ENCODE measurements at places on chromosomes 3 and 15.

DNA sequence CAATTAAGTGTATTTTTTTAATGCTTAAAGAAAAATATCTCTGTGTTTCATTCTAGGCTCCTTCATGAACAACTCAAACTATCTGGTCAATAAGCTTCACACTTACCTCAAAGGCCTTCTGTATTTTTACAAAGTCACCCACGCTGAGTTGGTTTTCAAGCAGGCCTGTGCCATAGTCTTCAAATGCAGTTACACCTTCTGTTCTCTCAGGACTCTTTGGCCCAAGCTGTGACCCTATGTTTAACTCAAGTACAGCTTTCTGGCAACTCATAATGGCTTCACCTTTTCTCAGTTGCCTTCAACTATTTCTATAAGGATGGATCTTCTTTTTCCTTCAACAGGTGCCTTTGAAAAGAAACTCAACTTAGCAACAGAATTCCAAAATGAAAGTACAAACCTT is 587 bp downstream of the WDR49 start:
- DNase-seq = no peak

DNA sequence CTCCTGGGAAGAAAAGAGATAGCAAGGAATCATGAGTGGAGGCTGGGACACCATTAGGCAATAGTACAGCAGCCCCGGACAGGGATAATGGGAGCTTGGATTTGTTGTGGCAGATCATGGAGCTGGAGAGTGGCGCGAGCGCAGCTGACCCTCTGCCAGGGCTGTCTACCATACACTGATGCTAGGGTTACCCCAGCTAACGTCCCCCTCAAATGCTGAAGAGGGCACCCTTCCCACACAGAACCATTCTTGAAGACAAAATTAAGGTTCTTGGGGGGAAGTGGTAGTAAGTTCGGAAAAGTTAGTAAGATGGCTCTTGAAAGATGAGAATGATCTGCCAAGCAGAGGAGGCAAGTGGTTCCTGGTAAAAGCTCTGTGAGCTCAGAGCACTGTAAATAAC is 61.1 kb downstream of the ST3GAL6 start:
- no peak for DNase-seq

DNA sequence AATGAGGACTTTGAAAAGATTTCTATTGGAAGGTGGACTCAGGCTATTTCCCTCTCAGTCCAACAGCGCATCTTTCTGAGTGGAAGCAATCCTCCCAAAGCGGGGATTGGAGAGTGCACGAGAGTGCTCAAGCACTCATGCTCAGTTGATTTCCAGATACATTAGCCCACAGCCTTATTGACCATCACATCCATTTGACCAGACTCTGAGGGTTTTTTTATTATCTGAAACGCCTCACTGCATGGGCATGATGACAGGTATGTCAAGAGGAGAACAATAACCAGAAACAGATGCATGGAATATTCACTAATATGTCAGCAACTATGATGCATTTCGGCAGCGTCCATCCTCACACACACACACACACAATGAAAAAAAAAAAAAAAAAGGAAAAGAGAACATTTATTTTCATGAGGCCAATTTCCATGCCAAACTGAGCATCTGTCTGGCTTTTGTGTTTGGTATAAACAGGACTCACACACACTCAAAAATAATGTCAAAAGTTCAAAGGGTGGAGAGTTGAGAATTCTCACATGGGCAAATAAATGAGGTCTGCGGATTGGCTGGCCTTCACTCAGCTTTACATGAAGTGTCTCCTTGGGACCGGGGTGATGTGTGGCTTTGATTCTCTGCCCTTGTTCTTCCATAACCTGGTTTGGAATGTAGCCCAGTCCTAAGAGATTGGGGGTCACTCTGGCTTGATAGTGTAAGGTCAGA is 371.6 kb downstream of the MCTP2 start:
- DNase-seq = no peak

- DNase-seq = peak; percentile 0
These were observed 55.4 kb downstream of the PSMD6 start for GRCh38 chr3:63967675-63968611.

DNA sequence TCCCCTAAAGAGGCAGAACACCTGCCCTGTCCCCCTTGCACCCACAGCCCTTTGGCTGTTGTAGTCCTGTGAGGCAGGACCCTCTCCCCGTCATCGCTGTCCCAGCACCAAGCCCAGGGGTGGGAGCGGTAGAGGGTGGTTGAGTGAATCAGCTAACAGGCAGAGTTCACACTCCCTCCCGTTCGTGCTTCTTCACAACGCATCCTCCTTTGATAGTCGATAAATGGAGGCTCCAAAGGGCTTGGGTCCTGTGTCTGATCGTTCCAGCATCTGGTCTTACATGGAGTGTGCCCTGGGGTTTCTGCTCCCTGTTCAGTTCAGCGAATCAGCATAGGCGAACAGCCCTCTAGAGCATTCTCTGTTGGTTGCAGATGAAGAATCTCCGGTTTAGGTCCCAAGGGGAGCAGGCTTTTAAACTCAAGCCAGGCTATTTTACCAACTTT is 820 bp upstream of the HMCES start:
- no peak for DNase-seq

DNA sequence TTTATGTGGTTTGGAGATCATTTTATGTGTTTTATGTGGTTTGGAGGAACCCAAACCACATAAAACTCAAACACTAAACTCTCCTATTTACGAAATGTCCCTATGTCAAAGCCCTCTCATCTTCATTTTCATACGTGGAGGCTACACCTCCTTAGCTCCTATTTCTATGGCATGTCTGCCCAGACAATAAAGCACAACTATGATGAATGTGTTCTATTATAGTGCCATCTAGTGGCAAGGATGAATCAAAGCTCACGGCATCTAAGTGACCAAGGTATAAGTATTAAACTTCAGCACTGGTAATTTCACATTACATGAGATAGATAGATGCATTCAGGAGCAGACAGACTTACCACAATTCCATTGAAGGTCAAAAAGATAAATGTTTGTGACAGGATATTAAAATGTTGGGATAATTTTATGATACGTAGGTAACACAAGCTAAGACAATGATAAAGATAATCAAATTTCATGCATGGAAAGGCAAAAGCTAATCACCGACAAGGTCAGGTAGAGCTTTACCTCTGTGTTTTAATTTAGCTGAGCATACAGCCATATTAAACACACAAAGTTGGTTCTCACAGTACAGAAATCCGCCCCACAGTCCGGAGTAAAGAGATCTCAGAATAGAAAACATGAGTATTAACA is 130.6 kb upstream of the FHIT start:
- DNase-seq = no peak

DNA sequence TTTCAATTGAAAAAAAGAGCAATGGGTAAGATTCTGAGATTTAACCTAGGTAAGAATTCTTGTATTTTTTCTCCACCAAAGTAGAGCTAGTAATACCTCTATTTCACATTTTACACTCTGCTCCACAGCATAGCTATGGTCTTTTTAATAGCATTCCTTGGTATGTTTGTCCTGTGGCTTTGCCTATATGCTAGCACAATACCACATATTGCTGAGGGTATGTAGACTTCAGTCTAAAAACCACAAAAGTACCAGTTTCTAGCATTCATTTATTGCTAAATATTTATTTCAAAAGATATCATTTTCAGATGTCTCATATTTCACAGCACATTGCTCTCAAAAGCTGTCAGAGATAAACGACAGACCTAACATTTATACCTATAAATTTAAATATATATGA is 18.2 kb upstream of the EOGT start:
- no peak for DNase-seq

- no peak for DNase-seq
These were observed 219.2 kb upstream of the P2RY1 start for GRCh38 chr3:152615681-152616080.

DNA sequence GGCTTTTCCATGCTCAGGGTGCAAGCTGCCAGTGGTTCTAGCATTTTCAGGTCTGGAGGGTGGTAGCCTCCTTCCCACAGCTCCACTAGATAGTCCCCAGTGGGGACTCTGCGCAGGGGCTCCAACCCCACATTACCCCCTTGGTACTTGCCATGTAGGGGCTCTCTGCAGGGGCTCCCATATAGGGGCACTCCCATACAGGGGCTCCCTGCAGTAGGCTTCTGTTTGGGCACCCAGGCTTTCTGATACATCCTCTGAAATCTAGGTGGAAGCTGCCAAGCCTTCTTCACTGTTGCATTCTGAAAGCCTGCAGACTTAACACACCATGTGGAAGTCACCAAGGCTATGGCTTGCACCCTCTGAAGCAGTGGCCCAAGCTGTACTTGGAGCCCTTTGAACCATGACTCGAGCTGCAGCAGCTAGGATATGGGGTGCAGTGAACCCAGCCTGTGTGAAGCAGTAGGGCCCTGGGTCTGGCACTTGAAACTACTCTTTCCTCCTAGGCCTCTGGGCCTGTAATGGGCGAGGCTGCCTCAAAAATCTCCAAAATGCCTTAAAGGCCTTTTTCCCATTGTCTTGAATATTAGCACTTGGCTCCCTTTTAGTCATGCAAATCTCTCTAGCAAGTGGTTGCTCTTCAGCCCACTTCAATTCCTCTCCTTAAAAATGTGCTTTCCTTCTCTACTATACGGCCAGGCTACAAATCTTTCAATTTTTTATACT is 96.4 kb downstream of the TPRA1 start:
- no peak for DNase-seq

DNA sequence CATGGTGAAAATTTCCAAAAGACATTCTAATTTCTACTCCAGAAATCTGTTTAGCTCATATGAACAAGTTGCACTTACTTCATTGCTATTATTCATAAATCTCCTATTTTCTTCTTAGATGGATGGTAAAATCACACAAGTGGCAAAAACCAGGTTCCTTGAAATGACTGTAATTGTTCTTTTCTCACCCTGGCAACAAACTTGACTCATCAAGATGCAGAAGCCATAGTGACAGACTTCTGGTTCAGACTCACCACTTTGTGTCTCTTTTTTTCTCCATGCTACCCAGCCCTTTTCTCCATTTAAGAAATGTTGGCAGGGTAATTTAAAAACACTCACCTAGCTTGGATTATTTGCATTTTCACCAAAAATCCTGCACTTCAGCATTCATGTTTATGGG is 82.1 kb downstream of the LRRC28 start:
- DNase-seq = no peak

DNA sequence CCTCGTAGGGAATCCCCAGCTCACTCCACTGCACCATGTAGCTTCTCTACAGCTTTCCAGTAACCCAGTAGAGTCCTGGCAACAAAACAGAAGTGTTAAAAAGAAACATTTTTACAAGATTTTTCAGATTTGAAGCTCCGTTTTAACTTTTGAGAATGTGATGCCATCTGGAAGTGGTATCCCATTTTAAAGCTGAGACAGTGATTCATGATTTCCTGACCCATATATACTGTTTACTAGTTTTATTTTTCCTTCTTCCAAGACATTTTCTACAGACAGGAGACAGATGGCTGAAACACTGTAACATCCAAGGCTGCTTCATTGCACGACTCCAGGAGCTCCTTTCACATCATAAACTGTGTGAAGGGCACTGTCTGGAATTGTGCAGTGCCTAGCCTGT is 30.3 kb upstream of the KCNAB1 start:
- no peak for DNase-seq

GRCh38 chr15:47708161-47708980 is 8.9 kb upstream of the SEMA6D start:
- no peak for DNase-seq

DNA sequence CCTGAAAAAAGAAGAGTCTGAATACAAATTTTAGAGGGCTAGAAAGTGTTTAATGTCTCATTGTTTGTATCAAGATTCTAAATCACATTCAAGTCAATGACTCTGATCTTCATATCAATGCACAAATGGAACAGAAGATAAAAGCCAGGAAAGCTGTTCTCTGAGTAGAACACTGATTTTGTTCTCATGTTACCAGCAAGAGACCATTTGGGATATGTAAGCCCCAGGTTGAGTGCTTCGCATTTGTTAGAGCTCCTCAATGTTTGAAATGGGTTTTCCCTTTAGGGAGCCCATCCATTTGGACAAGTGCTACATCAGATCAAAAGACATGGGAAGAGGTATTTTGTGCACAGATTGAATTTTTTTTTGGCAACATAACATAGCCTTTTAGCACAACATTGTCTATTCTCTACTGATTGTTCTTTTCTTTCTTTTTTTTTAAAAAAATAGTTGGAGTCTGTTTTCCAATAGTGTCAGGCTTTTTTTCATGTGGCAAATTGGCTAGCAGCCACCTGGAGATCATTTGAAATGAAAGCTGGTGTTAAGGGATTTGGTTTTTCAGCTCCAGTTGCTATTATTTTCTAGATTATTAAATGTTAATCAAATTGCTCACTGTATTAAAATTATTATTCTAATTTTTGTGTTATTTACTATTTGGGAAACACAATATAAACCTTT is 74.5 kb upstream of the ZPLD1 start:
- DNase-seq = no peak

- no peak for DNase-seq
These were observed 7.2 kb downstream of the CHCHD6 start for GRCh38 chr3:126711121-126711760.

- peak; percentile 45 for DNase-seq
These were observed 723 bp upstream of the DRD3 start for GRCh38 chr3:114179575-114179974.

- no peak for DNase-seq
These were observed 96.4 kb downstream of the FNDC3B start for GRCh38 chr3:172135820-172136219.

GRCh38 chr3:131020122-131020693 is 6.4 kb downstream of the ASTE1 start:
- no peak for DNase-seq

GRCh38 chr15:52191207-52191606 is at the start of gene GNB5:
TSS of gene GNB5 (minus strand) at chr15:52191392. CDS start at chr15:52184676, 6,716 bp downstream.
- DNase-seq = no peak

DNA sequence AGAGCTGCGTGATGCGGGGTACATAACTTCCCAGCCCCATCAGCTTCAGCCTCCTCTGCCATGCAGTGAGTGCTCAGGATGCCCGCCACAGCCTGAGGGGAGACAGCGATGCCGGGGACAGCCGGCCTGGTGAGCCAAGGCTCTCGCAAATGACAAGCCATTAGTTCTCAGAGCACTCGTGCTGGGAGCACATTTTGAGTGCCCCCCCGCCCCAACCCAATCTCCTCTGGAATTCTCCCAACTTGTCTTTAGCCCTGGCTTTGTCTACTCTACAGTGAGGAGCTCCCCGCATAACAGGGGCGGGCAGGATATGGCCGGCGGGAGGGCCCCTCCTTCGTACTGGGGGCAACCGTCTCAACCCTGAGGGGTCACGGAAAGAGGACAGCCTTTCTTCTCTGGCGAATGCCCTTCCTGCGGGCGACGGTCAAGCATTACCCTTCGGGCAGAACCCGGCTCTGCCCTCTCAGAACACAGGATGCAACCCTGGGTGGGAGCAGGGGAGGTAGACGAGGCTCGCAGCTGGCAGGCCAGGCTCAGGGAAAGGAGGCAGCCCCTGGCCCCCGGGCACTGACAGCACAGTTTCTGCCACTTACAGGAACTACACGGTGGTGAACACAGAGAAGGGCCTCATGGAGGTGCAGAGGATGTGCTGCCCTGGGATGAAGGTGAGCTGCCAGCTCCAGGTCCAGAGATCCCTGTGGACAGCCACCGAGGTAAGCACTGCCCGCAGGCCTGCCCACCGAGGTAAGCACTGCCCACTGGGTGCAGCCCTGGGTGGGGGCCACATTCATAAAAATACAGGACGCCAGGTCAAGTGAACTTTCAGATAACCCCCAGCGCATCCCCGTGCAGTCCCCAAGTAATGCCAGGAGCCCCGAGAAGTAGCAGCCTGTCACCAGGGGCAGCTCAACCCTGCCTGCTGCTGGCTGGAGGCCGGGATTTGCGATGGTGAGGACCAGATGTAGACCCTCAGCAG is 141.7 kb downstream of the LRRK1 start:
- no peak for DNase-seq
